ENCODE measurements at places on chromosomes 7 and 10. TPM values are rescaled to one million over a fixed set of nuclear protein-coding genes. Genes with fewer than 3 reads are reported as not detected.
A peak's percentile ranks its signal among the peaks of the same experiment; 100 is the strongest.

Gene CCDC71L
- 10.1 TPM for total RNA-seq

DNA sequence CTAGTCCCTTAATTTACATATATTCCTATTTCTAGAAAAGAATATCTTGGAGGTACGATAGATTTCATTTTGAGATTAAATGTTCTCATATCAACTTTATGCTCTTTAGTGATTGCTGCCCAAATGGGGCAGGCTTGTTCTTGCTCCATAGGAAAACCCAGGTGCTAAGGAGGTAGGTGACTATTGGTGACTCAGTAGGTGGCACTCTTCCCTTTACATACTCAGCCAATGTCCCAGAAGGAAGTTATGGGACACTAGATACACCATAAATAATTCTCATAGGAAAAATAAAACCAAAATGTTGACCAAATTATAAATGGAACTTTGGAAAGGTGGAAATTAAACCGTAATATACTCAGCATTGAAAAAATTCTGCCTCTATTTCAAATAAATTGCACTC is 4.0 kb downstream of the SKAP2 start:
- no peak overlapping the region for H3K27ac ChIP-seq
- H3K36me3 ChIP-seq = no peaks in the 10 kb centered on the region
- no peaks in the 10 kb centered on the region for H3K27me3 ChIP-seq
- DNase-seq = peak; percentile 55
- no peaks in the 10 kb centered on the region for H3K4me1 ChIP-seq

DNA sequence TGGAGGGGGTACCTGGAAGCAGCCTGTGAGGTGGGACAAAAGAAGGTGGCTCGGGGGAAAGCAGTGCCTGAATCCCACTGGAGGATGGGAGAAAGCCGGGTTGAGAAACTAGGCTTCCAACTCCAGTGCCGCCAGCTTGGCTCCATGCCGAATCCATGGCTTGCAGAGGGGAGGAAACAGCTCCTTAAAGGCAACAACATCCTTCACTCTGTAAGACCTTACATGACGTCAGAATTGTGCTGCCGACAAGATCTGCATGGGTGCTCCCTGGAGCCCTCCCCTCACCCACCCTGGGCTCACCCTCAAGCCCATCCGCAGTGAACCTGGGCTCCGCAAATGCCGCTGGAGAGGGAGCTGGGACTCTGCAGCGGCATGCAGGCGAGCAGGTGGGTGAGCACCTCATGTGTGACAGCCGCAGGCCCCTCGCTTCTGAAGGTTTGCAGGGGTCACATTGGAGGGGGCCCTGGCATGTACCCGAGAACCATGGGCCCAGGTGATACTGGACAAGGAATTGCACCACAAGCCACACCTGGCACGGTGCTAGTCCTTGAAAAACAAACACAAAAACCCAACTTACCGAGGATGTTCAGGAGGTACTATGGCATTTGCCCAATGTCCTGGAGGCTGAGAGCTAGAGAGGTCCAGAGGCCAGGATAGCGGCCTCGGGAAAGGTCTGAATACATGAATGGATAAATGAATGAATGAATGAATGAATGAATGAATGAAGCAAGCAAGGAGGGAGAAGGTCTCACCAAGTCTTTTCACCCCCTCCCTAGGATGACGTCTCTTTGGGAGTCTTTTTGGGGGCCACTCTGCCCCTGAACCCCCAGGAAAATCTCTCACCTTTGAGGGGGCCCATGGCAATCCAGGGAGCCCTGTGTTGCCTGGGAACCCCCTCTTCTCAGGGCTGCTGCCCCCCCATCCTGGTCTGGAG is 238.6 kb upstream of the SHH start:
- no peaks in the 10 kb centered on the region for H3K27me3 ChIP-seq
- H3K4me1 ChIP-seq = no peaks in the 10 kb centered on the region
- DNase-seq = no peak
- no peak overlapping the region for H3K27ac ChIP-seq
- H3K36me3 ChIP-seq = no peaks in the 10 kb centered on the region

GRCh38 chr7:28823582-28823981 is 134.5 kb downstream of the TRIL start:
- H3K4me1 ChIP-seq = no peaks in the 10 kb centered on the region
- no peak for DNase-seq
- H3K27me3 ChIP-seq = no peaks in the 10 kb centered on the region
- no peak overlapping the region for H3K4me3 ChIP-seq

DNA sequence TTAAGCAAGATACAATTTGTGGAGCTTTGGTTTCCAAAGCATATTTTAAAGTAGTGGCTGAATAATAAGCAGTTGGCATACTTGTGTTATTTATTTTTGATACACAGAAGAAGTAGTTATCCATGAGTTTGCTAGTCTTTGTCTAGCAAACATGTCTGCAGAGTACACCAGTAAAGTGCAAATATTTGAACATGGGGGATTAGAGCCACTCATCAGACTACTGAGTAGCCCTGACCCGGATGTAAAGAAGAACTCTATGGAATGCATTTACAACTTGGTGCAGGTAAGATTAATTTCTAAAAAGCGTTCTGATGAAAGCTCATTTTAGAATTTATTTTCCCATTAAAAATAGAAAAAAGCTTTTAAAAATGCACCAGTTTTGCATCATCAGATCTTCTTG is 31.4 kb downstream of the ARMC3 start:
- H3K36me3 ChIP-seq = no peaks in the 10 kb centered on the region
- no peak overlapping the region for H3K4me3 ChIP-seq
- H3K27me3 ChIP-seq = no peaks in the 10 kb centered on the region
- no peaks in the 10 kb centered on the region for H3K4me1 ChIP-seq
- H3K27ac ChIP-seq = no peak overlapping the region

Gene SPDYE6
- total RNA-seq = 0.85 TPM

Gene SDHAF3
- total RNA-seq = 9.1 TPM

Gene C10orf53
- total RNA-seq = 1.5 TPM

Gene SPDYE5
- 1.5 TPM for total RNA-seq

DNA sequence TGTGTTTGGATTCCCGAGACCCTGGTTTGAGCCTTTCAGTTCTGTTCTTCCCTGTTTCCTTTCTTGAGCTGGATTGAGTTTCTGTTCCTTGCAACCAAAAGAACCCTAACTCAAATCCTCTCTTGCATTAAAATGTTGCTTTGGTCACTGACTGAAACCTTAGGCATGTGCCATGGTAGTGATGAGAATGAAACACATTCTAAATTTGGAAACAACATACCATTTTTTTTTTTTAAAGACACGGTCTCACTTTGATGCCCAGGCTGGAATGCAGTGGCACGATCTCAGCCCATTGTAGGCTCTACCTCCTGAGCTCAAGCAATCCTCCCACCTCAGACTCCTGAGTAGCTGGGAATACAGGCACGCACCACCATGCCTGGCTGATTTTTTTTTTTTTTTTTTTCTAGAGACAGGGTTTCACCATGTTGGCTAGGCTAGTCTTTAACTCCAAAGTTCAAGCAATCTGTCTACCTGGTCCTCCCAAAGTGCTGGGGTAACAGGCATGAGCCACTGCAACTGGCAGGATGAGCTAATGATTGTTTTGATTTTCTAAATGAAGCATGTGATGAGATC is 8.4 kb downstream of the THAP5 start:
- H3K4me1 ChIP-seq = no peaks in the 10 kb centered on the region
- H3K27me3 ChIP-seq = no peaks in the 10 kb centered on the region
- no peak overlapping the region for H3K27ac ChIP-seq
- no peak for DNase-seq
- no peaks in the 10 kb centered on the region for H3K36me3 ChIP-seq

DNA sequence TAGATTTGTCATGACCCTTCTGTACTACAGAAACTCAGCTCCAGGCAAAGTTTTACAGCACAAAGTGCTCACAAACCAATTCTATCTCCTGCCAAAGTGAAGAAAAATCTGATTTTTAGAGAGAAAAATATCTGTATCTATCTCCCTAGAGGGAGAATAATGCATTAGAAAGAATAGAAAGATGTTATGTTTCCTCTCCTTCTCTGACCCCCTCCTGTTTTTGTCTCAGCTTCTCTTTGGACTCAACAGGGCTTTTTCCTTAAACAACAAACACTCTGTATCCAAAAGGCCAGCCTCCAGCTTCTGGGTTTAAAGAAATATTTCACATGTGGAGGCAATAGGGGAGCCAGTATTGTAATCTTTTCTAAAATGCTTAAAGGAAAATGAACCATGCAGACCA is 627.4 kb downstream of the REEP3 start:
- no peak for DNase-seq
- no peak overlapping the region for H3K4me3 ChIP-seq
- H3K27me3 ChIP-seq = no peaks in the 10 kb centered on the region
- no peaks in the 10 kb centered on the region for H3K36me3 ChIP-seq
- no peaks in the 10 kb centered on the region for H3K4me1 ChIP-seq
- H3K27ac ChIP-seq = no peak overlapping the region

DNA sequence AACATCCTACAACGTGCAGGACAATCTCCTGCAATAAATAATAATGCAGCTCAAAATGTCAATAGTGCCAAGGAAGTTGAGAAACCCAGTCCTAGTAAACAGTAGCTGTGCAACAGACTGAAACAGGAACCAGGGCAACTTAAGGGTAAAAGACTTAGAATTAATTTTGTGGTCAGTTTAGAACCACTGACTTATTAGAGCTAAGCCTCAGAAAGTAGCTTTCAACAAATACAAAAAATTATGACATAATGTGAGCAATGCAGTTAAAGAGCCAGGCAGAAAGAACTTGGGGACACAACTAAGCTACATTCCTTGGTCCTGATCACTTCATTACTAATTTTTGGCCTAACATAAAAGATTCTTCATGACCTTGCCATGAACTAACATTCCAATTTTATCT is 195.4 kb downstream of the MACC1 start:
- H3K4me1 ChIP-seq = no peaks in the 10 kb centered on the region
- no peak for DNase-seq

DNA sequence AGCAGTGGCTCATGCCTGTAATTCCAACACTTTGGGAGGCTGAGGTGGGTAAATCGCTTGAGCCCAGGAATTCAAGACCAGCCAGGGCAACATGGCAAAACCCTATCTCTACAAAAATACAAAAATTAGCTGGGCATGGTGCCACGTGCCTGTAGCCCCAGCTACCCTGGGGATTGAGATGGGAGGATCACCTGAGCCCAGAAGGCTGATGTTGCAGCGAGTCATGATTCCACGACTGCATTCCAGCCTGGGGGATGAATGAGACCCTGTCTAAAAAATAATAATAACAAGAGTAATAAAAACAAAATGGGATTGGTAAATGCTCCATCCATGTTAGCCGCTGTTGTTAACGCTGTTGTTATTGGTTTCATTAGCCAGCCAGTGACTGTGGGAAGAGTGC is 1.3 kb upstream of the HKDC1 start:
- no peaks in the 10 kb centered on the region for H3K4me1 ChIP-seq
- no peak overlapping the region for H3K27ac ChIP-seq
- DNase-seq = no peak
- H3K4me3 ChIP-seq = no peak overlapping the region
- no peaks in the 10 kb centered on the region for H3K36me3 ChIP-seq
- no peaks in the 10 kb centered on the region for H3K27me3 ChIP-seq

Gene NUP42
- 36.6 TPM for total RNA-seq

GRCh38 chr7:17651341-17651740 is 289.0 kb downstream of the SNX13 start:
- H3K4me3 ChIP-seq = no peak overlapping the region
- no peak for DNase-seq
- no peaks in the 10 kb centered on the region for H3K27me3 ChIP-seq

DNA sequence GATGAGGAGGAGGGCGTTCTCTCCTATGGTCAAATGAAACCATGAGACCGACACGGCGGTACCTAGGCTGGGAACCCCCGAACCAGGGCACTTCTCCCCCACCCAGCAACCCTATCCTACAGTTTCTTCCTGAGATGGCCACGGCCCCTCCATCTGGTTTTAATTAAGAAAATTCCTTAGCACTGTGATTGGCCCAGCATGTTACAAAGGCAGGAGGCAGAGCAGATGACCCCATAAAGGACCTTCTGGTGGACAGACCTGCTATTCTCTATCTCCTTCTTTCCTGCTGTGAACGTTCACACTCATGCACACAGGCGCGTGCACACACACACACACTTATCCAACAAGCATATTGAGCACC is 129.4 kb downstream of the RGS10 start:
- H3K4me1 ChIP-seq = no peaks in the 10 kb centered on the region
- no peaks in the 10 kb centered on the region for H3K36me3 ChIP-seq
- H3K4me3 ChIP-seq = no peak overlapping the region
- peak overlapping the region; percentile 49 for H3K27ac ChIP-seq
- no peak for DNase-seq
- H3K27me3 ChIP-seq = no peaks in the 10 kb centered on the region

Gene ZNF488
- total RNA-seq = 1.9 TPM

Gene AQP1
- total RNA-seq = 89.4 TPM

- no peak overlapping the region for H3K27ac ChIP-seq
- H3K27me3 ChIP-seq = no peaks in the 10 kb centered on the region
- no peaks in the 10 kb centered on the region for H3K36me3 ChIP-seq
- DNase-seq = no peak
- no peak overlapping the region for H3K4me3 ChIP-seq
Measured at GRCh38 chr10:99682032-99682431, 22.7 kb downstream of the ENTPD7 start.

DNA sequence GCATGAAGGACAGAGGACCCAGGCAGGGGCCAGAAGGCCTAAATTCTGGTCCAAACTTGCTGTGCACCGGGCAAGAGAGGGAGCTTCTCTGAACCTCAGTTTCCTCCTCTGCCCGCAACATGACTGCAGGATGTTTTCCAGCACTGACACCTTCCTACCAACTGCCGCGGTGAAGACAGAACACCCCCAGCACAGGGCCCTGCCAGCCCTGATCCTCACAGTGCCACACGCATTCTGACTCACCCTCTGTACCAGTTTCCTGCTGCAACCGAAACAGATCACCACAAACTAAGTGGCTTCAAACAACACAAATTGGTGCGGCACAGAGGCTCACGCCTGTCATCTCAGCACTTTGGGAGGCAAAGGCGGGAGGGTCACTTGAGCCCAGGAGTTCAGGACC is 18.1 kb downstream of the MAD1L1 start:
- no peaks in the 10 kb centered on the region for H3K4me1 ChIP-seq
- H3K36me3 ChIP-seq = no peaks in the 10 kb centered on the region
- H3K4me3 ChIP-seq = no peak overlapping the region
- DNase-seq = no peak

DNA sequence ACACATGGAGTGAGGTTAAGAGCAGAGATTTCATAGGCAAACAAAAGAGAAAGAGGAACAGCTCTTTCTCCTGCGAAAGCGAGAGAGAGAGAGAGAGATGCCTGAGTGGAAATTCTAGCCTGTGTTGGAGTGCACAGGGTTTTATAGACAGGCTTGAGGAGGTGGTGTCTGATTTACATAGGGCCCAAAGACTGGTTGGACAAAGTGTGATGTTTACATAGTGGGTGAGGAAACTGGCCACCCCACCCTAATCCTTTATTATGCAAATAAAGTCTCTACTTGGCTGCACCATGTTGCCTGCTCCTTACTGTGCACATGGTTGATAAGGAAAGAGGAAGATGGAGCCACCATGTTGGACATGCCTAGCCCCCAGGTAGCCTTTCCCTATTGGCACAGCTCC is 967.8 kb upstream of the SORCS1 start:
- DNase-seq = no peak
- H3K4me3 ChIP-seq = no peak overlapping the region
- H3K27ac ChIP-seq = no peak overlapping the region
- no peaks in the 10 kb centered on the region for H3K4me1 ChIP-seq

- H3K27ac ChIP-seq = no peak overlapping the region
- H3K36me3 ChIP-seq = no peaks in the 10 kb centered on the region
- no peak for DNase-seq
- H3K4me1 ChIP-seq = no peaks in the 10 kb centered on the region
Measured at GRCh38 chr7:105910172-105910571, 33.8 kb upstream of the ATXN7L1 start.

- DNase-seq = no peak
- no peak overlapping the region for H3K27ac ChIP-seq
- no peaks in the 10 kb centered on the region for H3K36me3 ChIP-seq
- peaks cover 2% of the 10 kb centered on the region for H3K27me3 ChIP-seq
- no peak overlapping the region for H3K4me3 ChIP-seq
- H3K4me1 ChIP-seq = no peaks in the 10 kb centered on the region
Measured at GRCh38 chr10:45427262-45427969, 53.4 kb downstream of the ALOX5 start.

All from prostate gland (tissue), 2 donors.